ENCODE measurements at places on chromosomes 1 and 21. TPM values are rescaled to one million over a fixed set of nuclear protein-coding genes. Genes with fewer than 3 reads are reported as not detected.
A peak's percentile ranks its signal among the peaks of the same experiment; 100 is the strongest.

Gene NBPF19
- polyA plus RNA-seq = 14.6 TPM

Gene CLEC20A
- polyA plus RNA-seq = 5.2 TPM

Gene ITLN2
- polyA plus RNA-seq = not detected

Gene KCNN3
- polyA plus RNA-seq = 0.82 TPM

- no peak for DNase-seq
These were observed 295.2 kb downstream of the DISC1 start for GRCh38 chr1:231921646-231922345.

GRCh38 chr1:112244131-112244530, 151.9 kb upstream of the CTTNBP2NL start:
- DNase-seq = no peak

GRCh38 chr1:224745394-224745793, 129.3 kb downstream of the CNIH3 start:
- DNase-seq = no peak

GRCh38 chr1:108969346-108969745, 6.1 kb upstream of the CLCC1 start:
- no peak for DNase-seq

DNA sequence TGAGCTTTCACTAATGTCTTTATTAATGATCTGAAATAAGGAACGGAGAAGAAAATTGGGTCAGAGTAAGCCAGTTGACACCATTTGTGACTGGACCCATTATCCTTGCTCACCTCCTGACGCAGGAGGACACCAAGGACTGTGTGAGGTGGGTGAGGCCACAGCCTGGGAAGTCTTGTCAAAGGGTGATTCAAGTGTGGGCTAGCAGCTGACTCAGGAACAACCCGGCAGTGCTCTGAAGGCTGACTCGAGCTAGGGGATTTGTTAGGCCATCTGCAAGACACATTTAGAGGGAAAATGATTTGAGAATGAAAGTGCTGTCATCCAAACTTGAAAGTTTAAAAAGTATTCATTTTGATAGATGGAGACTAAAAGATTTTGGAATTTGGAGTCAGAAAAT, 21.2 kb downstream of the PRRX1 start:
- DNase-seq = no peak

GRCh38 chr1:116878804-116879477, 30.8 kb upstream of the PTGFRN start:
- no peak for DNase-seq

- no peak for DNase-seq
These were observed 50.9 kb upstream of the TARBP1 start for GRCh38 chr1:234529950-234530237.

DNA sequence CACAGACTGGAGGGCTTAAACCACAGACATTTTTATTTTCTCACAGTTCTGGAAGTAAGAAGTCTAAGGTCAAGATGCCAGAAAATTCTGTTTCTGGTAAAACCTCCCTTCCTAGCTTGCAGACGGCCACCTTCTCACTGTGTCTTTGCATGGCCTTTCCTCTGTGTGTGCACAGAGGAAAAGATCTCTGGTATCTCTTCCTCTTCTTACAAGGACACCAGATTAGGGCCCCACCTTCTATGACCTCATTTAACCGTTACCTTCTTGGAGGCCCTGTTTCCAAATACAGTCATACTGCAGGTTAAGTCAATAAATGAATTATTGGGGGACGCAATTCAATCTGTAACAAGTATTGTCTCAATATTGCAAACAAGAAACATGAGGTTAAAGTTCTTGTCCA, 63.0 kb upstream of the PRDX6 start:
- peak; percentile 76 for DNase-seq

Measured in B cell (primary cell).